Right atrium auricular region (tissue), 2 donors: ENCODE measurements at places on chromosomes 16 and 17. TPM values are rescaled to one million over a fixed set of nuclear protein-coding genes. Genes with fewer than 3 reads are reported as not detected.
A peak's percentile ranks its signal among the peaks of the same experiment; 100 is the strongest.

RCVRN gene
- total RNA-seq: 0.24 TPM

- DNase-seq: no peak
Measured at GRCh38 chr17:73203135-73203787, 10.4 kb downstream of the COG1 start.

GRCh38 chr17:82234211-82235055, 5.6 kb downstream of the SLC16A3 start:
- DNase-seq: no peak

MFAP4 gene
- 78.5 TPM for total RNA-seq

DNA sequence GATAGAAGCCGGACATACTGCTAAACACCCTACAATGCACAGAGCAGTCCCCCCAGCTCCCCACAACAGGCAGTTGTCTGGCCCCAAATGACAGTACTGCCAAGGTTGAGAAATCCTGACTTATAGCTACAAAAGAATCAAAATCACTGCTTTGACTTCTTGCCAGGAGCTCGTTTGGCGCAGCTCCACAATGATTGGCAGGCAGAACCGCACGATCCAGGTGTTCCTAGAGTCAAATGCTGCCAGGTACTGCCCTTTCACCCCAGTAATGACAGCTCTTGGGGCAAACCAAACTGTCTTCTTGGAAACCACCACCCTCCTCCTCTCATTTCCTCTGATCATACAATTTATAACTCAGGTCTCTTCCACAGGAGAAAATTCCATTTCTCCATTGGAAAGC, 2.2 kb upstream of the TMC5 start:
- no peak for DNase-seq

DNA sequence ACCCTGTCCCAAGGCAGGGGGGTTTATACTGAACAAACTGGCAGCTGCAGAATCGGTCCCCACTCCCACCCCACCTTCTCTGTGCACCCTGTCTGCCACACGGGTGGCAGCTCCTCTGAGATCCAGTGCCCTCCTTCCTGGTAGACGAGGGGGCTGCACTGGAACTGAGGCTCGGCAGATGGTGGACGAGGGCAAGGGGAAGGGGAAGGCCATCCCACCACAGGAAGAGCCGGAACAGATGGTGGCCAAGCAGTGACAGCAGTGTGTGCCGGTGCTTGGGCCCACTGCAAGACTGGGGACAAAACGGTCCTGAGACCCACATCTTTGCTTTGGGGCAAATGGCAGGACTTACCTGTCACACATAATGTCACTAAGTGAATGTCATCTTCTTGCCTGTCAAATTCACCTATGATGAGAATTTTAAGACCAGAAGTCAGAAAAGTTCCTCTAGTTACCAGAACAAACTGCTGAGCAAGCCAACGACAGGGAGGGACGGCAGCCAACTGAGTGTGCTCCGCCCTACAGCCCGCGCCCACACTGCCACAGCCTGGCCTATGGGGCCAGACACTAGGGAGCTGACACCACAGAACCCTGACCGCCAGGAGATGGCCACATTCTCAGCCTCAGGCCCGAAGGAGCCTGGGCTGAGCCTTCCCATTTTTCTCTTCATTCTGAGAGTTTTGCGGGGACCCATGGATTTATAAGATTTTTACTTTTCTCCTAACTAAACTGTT, 14.4 kb downstream of the NTAN1 start:
- DNase-seq: peak; percentile 89

DNA sequence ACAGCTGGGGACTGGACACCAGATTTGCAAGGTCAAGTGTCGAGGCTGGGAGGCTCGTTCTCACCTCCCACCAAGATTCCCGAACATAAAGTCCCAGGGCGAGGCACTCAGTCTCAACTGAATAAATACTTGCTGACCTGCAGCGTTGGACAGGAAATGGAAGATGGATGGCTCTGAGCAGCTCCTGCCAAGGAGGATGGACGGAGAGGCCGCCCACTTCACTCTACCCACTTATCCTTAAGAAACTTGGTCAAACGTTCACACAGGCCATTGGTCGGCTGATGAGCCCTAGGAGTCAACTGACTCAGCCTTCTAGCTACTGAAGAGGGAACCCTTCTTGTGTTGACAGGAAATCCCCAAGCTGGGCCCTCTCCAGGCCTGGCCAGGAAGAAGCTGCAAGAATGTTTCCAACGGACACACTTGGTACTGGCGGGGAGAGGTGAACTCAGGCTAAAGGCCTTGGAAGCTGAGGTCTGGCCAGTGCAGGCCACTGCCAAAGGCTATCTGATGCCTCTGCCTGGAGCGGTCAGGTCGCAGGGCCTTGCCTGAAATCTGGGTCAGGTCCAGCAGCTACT, 50.0 kb downstream of the VAC14 start:
- peak; percentile 91 for DNase-seq

DNA sequence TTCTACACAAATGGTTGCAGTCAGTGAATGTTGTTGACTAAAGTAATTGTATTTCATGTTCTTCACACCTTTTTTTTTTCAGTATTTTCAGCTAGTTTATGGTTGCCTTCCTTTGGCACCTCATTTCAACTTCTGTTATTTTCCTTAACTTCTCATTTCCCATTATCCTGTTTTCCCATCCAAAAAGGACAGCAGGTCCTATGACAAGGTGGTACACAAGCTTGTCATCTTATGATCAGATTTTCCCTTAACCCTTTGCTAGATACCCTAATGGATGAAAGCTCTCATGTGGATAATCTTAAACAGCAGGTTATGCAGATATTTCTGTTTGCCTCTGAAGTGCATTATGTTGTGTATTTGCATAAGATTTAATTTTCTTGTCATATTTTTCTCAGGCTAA, 7.1 kb upstream of the ASIC2 start:
- DNase-seq: no peak

DNA sequence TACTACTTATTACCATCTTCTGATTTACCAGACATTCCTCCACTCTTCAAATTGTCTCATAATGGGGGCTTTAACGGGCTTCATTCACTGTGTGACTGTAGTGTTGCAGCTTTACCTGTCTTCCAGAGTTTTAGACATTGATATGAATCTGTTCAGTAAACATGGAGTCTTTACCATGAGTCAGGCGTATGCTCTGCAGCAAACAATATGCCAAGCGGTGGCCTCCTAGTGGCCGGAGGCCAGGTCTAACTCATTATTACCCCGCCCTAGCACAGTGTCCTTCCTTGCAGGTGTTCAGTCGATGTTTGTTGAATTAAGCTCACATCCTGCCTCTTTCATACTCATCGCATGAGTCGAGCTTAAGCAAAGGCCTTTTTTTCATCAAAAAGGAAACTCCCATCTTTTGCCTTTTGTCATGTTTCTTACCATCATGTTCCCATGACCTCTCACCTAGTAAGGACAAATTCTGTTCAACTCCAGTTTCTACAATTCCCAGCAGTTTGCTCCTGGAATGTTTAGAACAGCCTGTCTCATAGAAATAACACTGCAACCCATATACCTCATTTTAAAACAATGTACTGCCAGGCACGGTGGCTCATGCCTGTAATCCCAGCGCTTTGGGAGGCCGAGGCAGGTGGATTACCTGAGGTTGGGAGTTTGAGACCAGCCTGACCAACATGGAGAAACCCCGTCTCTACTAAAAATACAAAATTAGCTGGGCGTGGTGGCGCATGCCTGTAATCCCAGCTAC, 39.4 kb downstream of the TUBD1 start:
- DNase-seq: no peak

CDC42EP4 gene
- total RNA-seq: 35.4 TPM

- DNase-seq: no peak
Measured at GRCh38 chr17:76888661-76889060, 20.5 kb downstream of the MGAT5B start.

EXOC3L1 gene
- 2.5 TPM for total RNA-seq

UMOD gene
- not detected for total RNA-seq
